Skeletal muscle cell (primary cell): ENCODE measurements at places on chromosomes 5 and 9.

DNA sequence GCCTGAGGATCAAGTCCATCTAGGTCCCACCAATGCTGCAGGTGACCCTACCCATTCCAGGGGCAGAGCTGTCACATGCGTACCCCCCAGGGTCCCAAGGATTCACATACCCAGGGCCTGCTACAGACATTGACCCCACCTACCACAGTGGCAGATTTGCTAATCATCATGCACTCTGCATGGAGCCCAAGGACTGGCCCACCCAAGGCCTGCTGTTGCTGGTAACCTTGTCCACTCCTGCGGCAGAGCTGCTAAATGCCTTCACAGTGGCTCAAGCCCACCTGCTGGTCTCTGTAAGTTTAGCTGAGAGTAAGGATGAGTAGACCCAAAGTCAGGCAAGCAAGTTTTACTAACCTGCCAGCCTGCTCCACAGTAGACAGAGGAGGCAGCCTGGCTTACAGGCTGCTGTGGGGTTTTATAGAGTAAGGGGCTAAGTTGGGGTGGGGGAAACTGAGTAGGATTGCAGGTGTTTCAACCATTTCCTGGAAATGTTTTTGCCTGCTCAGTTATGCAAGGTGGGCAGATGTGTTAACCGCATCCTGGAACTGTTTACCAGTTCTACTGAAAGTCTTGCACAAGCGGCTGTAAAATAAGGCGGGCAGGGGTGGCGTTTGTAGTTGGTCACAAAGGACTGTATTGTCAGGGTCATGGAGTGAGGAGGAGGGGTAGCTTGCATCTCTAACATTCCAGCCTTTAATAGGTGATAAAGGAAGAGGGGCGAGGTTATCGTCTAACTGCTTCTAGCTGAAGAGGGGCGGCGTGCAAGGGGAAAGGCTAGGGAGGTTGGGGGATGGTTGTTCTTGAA lies 2163.5 kb upstream of the WWC1 start:
- no peak for DNase-seq

DNA sequence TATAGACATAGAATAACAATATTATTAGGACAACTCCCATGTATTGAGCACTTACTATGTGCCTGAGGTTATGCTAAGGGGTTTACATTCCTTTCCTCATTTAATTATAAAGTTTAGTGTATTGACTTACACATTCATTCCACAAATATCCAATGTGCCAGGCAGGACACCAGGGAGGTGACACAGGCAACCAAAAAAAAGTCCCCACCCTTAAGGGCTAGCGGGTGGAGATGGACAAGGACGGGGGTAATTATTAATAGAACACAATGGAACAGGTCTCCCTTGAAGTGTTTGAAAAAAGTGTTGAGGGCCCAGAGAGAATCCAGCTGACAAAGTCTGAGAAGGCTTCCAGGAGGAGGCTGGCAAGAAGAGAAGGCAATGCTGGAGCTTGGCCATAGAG lies 5.7 kb downstream of the TBC1D2 start:
- no peak for DNase-seq

DNA sequence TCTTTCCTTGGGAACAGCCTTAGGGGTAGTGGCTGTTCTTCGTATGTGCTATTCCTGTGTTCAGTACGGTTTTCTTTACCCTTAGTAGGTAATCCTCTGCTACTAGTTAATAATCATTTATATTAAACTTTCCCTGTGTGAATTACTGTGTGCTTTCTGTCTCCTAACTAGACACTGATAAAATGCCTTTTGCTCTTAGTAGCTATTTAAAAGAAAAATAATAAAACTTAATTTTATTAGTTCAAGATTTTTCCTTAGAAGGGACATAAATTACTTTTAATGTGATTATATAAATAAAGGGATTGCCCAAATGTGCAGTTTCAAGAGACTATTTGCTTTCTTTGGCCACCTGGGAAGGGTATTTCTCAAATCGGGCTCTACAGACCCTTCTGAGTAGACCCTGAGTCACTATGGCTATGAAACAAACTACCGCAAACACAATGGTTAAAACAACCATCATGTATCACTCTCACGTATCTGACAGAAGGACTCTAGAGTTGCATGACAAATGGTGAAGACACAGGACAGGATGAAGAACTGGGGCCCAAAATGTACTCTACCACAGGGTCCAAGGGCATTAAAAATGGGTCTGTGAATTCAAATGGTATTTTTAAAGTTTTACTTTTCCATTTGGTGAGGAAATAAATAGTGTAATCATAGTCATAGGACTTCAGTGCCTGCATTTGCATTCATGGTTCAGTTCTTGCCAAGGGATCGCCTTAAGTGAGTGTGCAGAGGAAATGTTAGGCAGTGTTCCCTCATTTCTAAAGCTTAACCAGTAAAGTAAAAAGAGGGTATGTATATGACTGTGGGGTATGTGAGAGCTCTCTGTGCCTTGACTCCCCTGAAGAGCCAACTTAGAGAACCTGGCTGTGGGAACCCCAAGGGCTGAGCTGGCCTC lies 97.0 kb downstream of the TSSK1B start:
- peak; percentile 28 for DNase-seq

GRCh38 chr9:35406183-35406959 lies 83.5 kb upstream of the RUSC2 start:
- no peak for DNase-seq

- DNase-seq, result no peak
These were observed 286.0 kb upstream of the DMRT1 start for GRCh38 chr9:555493-555892.

DNA sequence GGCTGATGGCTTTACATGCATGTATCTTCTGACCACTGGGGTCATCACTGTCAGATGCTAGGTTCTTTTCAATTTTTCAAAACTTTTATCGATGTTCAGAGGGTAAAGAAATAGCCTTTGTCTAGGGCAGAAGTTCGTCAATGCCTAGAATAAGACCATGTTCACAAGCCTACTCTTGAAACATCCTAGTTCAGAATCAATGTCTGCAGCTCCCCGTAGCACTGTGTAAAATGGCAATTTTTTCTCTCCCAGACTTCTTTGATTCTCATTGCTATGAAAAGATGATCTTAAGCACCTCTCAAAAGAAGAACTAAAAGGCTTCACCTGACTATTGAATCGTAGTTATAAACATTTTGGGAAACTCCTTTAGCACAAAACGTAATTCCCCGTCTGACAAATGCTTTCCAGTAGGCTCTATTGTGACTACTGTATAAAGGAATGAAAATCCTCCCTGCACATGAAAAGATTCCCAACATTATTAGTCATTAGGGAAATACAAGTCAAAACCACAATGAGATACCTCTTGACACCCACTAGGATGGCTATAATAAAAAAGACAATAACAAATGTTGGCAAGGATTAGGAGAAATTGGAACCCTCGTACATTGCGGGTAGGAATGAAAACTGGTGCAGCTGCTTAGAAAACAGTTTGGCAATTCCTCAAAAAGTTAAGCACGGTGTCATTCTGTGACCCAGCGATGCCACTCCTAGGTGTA lies 263.5 kb downstream of the ARHGAP26 start:
- DNase-seq, result peak; percentile 89

GRCh38 chr9:82091100-82091499 lies 102.5 kb downstream of the SPATA31D1 start:
- DNase-seq, result no peak

DNA sequence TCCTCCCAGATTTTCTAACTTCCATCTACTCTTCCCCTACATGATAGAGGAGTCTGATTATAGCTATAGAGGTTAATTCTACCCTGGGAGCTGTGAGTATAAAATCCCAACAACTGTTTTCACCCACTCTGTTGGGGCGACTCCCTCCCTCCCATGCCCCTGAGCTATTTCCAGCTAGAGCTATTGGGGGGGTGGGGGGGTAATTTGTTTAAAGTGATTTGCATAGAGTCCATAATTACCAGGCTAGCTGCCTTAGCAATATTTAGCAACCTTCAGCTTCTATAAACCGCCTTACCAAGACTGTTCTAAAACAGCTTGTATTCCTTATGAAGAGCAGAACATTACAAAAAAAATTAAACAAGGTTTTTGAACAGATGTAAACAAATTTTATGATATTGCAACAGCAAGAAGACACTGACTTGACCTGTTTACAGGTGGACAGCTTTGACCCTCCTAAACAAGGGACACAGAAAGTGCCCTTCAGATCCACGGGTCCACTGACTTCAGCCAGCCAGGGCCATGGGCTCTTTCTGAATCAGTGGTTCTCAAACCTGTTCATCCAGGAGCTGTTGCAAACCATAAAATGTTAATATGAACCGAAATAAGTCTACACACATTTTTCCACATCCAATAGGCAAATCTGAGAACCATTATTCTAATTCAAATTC lies 98.2 kb downstream of the OTULIN start:
- DNase-seq, result no peak

GRCh38 chr5:43117092-43117491 lies 3.6 kb upstream of the ZNF131 start:
- DNase-seq, result no peak

DNA sequence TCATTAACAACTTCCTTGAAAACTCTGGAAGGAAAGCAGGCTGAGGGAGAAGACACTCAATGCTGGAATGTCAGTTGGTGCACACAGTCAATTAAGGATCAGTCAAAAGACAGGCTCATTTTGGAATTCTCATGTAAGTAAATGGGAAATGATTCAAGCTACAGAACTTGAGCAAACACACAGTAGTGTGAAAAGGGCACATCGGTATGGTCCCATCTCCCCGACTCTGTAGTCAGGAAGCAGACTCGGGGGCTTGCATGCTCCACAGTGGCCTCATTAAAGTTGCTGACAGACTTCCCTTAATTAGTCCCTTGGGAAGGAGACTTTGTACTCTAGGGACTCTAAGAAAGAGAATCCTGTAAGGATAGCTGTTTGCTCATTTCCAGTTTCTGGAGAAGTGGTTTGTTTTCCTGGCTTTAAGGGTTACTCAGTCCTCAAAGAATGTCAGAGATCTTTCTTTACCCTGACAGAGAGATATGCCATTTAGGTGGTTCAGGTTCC lies 339.2 kb downstream of the ADAMTS6 start:
- DNase-seq, result no peak

DNA sequence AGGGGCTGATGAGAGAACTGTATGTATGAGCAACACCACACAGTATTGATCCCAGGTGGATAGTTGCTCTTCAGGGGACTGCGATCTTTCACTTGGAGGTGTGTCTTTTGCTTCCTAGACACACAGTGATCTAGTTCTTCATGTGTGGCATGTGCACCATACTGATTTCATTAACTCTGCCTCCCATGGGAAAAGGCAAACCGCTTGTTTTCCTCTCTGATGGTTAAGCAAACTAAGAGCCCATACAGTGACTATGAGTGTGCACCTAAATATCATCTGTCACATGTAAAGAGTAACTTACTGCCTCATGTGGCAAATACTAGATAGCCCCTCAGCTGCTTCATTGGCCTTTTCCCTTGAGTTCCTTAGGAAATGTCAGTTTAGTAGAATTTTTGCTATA lies 147.3 kb downstream of the TLE4 start:
- DNase-seq, result no peak

DNA sequence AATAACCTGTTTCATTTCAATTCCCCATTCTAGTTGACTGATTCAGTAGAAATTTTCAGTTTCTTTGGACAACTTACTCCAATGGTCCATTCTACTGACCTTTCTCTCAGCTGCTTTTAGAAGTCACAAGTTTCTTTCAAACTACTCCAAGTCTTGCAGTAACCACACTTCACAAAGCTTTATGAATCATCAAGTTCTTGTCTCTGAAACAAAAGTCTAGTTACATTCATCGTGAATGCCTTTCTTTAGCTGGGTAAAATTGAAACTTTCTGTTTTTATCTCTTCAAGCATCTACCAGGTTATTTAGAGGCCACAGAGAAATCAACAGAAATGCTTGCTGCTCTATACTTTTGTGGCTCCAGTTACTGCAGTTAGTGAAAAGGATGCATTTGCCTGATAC lies 405.4 kb downstream of the TMEM232 start:
- no peak for DNase-seq
